ENCODE measurements at places on chromosomes 1 and 21.

GRCh38 chr1:168477792-168478191 is 66.0 kb downstream of the XCL2 start:
- no peak for DNase-seq

DNA sequence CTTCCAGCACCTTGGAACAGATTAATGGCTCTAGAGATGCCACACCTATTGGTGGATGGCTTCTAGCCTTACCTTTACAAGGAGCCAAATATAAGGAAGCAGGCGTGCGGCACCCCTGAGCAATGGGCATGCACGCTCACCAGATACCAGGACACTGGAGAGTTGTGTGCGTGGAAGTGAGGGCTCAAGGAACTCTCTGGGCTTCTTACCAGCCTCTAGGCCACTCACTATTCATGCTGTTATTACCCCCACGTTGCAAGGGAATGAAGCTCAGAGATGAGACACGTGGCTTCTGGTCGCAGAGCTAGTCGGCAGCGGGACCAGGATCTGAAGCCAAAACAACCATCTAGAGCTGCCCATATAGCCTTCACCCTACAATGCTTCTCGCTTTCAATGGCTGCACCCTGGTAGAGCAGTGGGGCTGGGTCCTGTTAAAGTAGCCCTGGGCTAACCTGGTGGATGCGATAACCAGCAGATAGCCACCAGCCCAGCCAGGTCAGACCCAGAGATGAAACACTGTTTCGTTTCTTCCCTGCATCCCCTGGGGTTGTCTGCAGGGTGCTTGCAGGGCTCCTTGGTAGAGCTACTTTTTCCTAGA is 396.4 kb upstream of the VAMP3 start:
- no peak for DNase-seq

- no peak for DNase-seq
Observed at GRCh38 chr1:186609183-186609582, 71.0 kb downstream of the PTGS2 start.

DNA sequence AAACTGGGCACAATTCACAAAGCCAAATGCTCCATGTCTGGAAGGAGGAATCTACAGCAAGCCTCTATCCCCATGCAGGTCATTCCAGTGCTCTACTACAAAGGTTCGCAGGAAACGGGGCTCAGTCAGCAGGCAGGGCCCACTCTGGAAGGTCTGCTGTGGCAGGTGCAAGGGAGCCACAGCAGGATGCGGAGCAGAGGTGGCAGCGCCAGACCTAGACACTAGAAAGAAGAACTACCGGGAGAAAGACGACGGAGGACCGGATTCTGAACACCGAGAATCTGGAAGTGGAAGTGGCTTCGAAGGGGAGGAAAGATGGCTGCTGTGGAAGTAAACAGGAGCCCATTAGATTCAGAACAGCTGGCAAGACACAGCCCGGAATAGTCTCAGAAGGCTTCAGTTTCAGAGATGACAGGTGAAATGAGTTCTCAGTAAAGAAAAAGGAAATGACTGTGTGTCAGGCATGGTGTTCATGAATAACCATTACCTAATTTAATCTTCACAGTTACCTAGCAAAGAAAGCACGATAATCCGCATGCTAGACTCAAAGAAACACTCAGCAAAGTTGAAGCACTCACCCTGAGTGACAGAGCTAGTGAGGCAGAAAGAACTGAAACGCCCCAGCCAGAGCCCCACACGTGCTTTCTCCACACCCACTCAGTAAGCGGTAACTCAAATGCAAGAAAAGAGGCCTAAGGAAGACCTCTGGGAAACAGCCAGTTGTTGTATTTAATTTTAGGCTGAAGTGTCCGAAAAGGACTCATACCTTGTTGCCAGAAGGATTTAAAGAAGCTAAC is 21.4 kb downstream of the SETD4 start:
- DNase-seq, result no peak

GRCh38 chr1:153251562-153251961 is 7.9 kb upstream of the LORICRIN start:
- DNase-seq, result no peak

GRCh38 chr1:17236779-17237560 is 11.9 kb upstream of the PADI3 start:
- peak; percentile 98 for DNase-seq

DNA sequence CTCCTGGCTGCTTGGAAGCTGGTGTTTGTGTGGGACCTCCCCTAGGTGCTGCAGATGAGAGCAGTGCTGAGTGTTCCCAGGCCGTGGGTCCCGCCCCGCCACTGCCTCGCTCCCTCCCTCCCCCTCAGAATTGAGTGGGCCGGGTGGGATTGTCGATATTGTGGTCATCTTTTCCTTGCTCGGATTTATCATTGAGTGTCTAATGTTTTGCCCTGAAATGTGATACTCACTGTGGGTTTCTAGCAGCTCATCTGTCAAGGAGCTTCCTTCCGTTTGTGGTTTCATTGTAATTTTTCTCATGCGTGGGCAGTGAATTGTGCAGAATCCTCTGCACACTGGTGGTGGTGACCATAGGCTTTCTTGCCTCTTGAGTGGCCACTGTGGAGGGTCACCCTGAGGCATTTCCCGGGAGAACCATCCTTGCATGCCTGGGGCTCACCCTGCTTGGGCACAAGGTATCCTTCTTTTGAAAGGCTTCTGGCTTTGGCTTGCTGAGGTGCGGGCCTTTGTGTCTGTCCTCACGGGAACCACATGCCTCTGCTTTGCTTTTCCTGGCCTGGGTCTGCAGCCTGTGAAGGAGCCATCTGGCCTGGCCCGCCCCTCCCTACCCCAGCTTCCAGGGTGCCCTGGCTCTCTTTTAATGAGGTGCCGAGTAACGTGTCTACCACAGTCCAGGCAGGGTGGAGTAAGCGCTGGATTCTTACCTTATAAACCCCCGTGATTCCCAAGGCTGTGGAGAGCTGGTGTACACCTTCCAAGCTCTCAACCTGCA is 25.6 kb downstream of the SLX9 start:
- DNase-seq, result no peak

GRCh38 chr1:97243973-97244560 is 522.5 kb downstream of the PTBP2 start:
- peak; percentile 61 for DNase-seq

- DNase-seq, result no peak
Observed at GRCh38 chr1:25425098-25426085, 4.8 kb upstream of the RHCE start.

DNA sequence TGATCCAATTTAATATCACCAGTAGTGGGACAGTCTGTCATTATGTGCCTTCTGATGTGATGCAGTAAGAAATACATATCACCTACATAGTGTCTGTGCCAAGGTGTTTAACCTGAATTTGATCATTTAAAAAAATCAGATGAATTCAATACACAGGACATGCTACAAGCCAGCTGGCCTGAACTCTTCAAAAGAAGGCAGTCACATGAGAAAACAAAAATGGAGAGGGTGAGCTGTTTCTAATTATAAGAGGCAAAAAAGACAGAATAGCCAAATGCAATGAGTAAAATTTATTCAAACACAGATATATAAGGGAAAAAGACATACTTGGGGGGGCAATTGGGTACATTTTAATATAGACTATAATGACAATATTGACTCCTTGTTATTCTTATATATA is 66.5 kb downstream of the ST3GAL3 start:
- no peak for DNase-seq

- no peak for DNase-seq
Observed at GRCh38 chr21:39204134-39204533, 20.9 kb upstream of the PSMG1 start.

DNA sequence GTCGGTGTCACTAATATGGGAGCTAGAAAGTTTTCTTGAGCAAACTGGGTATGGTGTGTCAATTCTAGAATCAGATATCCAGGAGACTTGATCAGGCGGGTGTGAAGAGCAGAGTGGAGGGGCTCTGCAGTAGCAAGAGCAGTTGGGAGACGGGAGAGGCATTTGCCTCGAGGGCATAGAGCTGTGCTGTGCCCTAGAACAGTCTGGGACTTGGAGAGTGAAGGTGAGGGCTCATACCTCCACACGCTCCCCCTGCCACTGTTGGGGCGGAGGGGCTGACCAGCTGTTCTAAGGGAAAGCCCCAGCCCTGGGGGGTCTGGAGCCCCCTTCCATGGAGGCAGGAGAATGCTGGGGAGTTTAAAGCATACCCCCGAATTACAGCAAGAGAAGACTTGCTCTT is 33.8 kb downstream of the SIM2 start:
- no peak for DNase-seq

DNA sequence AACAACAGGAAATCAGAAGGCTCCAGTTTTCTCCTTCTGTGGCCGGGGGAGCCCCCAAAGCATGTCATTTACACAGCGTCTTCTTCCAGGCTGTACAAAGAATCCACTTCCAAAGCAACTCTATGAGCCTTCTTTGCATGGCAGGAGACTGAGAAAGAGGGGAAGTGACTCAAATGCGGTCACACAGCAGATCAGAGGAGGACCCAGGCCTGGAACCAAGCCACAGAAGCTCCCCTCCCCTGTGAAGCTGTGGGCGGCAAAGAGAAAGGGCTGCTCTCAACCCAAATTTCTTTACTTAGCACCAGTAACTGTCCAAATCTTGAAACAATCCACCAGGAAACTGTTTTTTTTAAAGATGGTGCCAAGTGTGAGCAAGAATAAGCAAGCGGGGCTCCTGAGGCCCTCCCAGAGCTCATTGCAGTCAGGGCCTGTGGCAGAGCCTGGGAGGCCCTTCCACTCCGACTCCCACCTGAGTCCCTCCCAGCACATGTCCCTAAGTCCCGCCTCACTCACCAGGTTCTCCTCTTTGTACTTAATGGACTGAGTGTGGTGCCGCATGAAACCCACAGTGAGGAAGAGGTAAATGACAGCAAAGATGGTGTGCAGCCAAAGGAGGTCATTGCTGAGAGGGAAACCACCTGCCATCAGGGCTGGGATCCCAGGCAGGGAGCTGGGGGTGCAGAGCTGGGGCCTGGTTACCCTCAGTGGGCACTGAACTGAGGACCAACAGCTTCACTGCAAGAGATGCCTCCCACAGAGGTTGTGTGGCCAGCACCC is 15.9 kb downstream of the TMEM63A start:
- DNase-seq, result no peak

GRCh38 chr1:109133815-109134214 is 19.9 kb downstream of the ELAPOR1 start:
- no peak for DNase-seq

DNA sequence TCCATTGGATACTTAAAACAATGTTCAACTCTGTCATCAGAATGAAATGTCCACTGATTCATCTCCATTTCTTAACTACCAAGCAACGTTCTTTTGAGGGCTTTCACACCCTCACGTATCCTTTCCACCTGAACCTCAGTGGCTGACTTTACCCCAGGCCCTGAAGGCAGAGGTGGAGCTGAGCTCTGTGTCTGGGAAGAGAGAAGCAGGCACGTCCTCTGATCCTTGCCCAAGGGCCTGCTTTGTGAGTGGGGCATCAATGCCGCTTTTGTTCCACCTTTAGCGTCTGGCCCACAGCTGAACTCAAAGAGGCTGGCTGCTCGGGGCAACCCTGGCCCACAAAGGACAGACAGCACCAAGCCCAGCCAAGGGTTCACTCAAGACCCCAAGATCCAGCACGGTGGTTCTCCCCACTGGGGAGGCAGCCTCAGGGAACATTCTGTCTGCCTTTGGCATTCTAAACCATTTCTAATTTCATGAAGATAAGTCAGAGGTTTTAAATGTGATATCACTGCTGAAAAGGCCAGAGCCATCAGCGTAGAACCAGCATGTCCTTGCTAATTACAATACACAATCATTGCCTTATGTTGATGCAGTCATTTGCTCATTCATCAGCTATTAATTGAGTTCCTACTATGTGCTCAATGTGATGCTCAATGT is 126.0 kb upstream of the UBE2U start:
- no peak for DNase-seq

DNA sequence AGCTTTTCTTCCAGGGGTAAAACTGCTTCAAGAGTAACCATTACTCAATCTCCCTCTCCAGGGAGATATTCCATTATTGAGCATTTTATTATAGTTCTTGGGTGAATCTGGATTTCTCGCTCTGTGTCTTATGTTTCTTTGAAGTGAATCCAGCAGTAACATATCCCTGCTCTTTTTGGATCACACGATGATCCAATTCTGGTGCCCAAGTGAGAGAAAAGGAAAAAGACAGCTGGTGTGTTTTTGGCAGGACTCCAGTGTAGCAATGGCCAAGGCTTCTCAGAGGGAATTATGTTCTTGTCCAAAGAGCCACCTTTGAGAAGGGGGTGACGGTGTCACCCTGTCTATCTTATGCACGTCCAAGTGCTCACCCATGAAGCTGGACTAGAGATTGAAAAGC is 140.3 kb upstream of the ERRFI1 start:
- no peak for DNase-seq

- no peak for DNase-seq
Observed at GRCh38 chr1:8382051-8382505, 64.2 kb downstream of the SLC45A1 start.

DNA sequence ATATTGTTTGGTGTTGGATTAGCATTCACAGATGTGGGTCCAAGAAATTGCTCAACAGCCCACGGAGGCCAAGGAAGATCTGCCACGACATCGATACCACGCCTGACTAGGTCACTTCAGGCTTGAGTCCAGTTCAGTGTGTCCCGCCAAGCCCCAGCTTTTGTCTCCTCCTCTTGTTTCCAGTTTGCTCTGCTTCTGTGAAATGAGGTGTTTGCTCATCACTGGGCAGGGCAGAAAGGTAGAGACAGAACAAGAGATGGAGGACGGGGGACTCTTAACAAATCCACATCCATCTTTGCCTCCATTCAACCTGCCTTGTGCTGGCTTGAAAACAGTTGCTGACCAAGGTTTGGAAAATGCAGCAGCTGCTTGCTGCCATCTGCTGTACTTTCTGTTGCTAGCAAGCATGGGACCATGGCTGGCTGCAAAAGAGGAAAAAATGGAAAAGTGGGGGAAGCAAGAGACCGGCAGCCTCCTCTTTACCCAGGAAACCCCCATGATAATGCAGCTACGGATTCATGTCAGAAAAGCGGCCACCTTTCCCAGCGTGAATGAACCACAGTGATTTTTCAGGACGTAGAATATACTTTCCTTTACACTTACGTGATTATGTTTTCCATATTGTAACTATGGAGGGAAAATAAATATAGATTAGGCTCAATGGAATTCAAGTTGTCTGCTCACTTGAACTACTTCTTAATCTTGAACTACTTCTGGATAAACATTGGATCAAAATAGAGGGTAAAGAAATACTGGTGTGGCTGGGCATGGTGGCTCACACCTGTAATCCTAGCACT is 80.2 kb upstream of the GREM2 start:
- DNase-seq, result peak; percentile 42

GRCh38 chr1:24104854-24105253 is 7.1 kb downstream of the MYOM3 start:
- DNase-seq, result no peak
